ENCODE measurements at places on chromosomes 12 and 14. TPM values are rescaled to one million over a fixed set of nuclear protein-coding genes. Genes with fewer than 3 reads are reported as not detected.

- DNase-seq: no peak
Observed at GRCh38 chr14:64541261-64541971, 875 bp downstream of the HSPA2 start.

DNA sequence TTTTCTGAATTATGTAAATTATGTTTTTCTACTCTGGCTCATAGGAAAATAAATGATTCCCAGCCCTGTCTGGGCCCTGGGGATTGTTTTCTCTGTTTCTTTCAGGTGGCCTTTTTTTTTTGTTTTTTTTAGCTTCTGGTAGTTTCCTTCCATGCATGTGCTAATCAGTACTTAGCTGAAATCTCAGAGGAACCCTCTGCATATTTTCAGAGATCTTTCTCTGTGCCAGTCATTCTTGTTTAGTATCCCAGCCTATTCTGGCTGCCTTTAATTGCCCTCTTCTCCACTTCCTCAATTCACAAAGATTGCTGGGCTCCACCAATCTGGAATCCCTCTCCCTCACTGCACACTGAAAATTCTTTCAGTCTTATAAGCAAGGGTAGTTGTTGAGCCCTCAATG, 46.9 kb downstream of the CNOT2 start:
- DNase-seq: no peak

DNA sequence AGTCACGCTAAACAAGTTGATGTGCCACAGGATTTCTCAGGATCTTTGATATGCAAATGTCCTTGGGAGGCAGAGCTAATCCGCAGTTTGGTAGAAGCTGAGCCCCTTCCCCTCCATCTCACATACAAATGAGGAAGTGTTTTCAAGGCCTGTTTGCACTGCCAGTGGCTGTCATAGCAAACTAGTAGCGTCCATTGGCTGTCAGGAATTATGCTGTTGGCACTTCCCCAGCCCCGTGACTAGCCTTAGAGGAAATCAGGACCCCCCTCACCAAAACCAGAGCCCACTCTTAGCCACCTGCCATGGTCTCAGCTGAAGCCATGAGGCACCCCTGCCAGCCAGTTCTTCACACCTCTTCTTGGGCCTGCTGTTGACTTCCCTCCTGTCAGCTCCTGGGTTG, 253.9 kb downstream of the CACNA1C start:
- no peak for DNase-seq

DNA sequence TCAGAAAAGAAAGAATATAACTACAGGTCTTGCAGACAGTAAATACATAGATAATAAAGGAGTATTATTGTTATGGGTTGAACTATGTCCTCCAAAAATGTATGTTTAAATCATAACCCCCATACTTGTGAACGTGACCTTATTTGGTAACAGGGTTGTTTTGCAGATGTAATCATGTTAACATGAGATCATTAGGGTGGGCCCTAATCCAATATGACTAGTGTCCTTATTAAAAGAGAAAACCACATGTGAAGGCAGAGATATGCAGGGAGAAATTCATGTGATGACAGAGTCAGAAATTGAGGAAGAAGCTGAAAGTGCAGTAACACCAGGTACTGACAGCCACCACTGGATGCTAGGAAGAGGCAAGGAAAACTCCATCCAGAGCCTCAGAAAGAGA, 29.0 kb downstream of the MAGOHB start:
- DNase-seq: no peak

DNA sequence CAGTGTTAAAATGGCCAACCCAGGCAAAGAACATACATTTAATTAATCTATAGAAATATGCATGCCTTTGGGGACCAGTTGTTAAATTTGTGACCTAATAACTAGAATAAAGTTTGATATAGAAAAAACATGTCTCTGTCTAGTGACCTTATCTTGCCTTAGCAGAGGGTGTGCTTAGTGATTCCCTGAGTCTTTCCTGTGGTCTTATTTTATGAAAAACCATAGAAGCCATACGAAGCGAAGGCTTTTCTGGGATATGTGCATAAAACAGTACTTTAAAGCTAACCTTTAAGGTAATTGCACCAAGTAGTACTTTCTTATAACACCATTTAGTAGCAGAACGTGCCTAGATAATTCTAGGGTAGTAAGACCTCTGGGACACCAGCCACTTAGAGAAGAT, 379.4 kb downstream of the ZFP36L1 start:
- no peak for DNase-seq

- DNase-seq: peak; percentile 51
Observed at GRCh38 chr12:1797011-1797901, 23.1 kb upstream of the LRTM2 start.

DNA sequence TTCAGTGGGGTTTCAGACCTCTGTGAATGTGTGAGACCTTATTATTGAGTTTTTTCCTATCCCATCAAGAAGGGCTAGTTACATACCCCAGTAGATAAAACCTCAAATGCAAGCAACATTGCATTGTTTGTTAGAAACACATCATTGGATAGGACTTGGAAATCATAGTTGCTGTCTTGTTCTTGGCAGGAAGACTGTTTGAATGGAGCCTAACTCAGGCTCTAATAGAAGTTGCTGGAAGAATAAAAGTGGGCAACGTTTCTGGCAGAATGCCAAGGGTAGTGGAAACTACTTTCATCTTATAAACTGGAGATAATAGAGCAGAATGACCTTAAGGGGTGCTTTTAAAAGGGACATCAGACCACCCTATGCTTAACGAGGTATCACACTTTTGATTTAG, 9.9 kb upstream of the PTHLH start:
- DNase-seq: no peak

GRCh38 chr14:32635061-32635719, 303.5 kb upstream of the NPAS3 start:
- no peak for DNase-seq

- DNase-seq: no peak
Observed at GRCh38 chr12:94033101-94033500, 115.3 kb upstream of the PLXNC1 start.

GRCh38 chr12:11609045-11609444, 40.4 kb upstream of the ETV6 start:
- no peak for DNase-seq

GRCh38 chr12:48973941-48974673, 2.6 kb upstream of the WNT10B start:
- peak; percentile 68 for DNase-seq

DNA sequence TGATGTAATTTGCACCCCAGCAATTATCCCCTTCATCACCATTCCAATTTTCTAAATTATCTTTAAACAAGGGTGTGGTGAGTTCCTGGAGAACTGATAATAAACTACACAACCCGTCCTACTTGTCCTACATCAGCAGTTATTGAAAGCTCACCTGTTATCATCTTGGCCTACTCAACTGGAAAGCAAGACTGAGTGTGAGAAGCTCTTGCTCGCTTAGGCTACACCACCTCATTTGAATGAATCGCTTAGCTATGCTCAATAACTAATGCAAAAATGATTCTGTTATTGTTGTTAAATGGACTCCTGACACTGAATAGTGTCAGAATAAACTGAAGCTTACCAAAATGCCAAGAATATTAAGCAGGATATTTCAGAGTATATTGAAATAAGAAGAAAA, 115.4 kb upstream of the BTG1 start:
- DNase-seq: no peak

DNA sequence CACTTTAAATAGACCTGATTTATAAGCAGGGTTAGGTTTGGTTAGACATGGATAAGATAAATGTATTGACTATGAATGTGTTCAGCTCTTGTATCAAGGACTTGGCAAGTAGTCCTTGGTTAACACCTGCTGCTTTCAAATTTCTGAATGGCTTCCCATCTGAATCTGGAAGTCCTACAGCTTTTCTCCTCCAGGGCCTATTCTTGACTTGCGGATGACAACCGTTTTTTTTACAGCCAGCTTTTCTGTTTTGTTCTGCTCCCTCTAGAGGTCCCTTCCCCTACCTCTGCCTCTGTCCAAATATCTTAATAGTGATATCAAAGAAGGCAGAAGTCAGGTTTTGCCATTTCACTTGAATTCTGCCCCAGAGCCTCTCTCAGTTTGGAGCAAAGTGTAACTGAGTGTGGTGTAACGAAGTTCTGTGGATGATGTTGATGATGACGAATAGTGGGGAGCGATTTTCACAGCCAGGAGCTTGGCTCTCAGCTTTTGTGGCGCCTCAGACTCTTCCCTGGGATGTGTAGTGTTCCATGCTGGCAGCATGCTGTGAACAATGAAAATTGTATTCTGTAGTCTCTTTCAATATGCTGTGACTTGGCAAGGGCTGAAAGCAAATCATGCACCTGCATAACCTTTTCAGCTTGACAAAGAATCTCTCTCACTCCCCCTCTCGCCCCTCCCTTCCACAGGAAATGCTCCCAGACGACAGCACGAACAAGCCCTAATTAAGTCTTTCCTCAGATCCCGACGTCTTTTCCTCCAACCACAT, 5.0 kb upstream of the SLC4A8 start:
- no peak for DNase-seq

DNA sequence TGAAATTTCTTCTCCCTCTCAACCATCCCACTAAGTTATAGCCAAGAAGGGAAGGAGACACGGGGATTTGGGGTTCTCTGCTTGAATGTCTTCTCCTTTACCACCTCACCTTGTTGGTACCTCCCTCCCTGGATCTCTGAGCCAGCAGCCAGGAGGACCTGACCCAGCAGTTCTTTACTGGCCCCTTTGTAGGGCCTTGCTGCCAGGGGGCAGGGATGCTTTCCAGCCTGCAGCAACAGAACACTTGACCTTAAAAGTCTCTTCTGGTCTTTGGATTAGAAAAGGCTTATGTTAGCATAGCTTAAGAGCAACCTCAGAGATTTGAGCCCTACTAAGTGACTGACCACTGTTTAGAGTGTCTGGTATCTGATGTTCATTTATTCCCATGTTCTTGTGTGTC, 10.4 kb downstream of the MLEC start:
- no peak for DNase-seq

DNA sequence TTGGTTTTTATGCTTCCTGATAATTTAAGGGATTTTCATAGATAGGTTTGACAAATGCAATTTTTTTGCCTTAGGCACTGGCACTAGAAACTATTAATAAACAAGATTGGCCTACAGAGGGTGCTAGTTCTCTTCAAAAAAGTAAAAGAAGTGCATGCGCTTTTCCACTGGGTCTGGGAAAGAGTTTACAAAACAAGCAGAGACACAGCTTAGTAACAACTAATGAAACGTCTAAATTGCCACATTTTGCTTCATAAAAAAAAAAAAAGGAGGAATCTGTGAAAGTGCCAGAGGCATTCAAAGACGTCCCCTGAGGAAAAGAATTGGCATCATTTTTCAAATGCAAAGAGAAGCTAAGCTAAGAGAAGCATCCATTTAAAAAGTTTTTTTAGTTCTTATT, 58.3 kb upstream of the EEA1 start:
- no peak for DNase-seq

DNA sequence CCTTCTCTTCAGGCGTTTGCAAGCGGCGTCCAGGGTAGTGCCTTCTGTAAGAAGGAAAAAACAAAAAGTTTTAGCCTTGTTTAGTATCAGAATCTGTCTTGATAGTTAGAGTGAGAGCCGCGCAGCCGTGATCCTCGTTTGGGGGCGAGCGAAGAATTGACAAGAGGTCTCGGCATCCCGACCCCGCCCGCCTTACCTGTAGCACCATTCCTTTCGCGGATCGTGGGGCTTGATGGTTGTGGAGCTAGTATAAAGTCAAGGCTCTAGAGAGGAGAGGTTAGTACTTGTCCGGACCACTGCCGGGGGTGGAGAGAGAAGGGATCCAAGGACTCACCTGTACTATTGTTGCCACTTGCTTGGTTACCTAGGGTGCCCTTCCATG, 494 bp downstream of the TMTC3 start:
- peak; percentile 21 for DNase-seq

DNA sequence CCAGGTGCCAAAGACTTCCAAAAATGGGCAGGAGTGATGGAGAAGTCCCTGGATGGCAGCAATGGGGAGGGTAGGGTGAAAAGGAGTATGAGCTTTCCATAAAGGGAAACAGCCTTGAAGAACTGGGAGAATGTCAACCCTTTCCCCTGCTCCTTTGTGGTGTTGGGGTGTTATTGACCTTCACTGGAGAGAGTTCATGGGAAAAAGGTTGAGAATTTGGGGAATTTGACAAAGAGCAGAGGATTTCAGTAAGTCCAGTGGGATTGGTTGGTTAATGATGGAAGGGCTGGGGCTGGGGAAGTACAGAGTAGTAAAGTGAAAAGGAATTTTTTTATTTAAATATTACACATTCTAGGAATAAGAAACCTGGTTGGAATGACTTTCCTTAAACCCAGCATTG, 116.6 kb downstream of the ERC1 start:
- no peak for DNase-seq

DNA sequence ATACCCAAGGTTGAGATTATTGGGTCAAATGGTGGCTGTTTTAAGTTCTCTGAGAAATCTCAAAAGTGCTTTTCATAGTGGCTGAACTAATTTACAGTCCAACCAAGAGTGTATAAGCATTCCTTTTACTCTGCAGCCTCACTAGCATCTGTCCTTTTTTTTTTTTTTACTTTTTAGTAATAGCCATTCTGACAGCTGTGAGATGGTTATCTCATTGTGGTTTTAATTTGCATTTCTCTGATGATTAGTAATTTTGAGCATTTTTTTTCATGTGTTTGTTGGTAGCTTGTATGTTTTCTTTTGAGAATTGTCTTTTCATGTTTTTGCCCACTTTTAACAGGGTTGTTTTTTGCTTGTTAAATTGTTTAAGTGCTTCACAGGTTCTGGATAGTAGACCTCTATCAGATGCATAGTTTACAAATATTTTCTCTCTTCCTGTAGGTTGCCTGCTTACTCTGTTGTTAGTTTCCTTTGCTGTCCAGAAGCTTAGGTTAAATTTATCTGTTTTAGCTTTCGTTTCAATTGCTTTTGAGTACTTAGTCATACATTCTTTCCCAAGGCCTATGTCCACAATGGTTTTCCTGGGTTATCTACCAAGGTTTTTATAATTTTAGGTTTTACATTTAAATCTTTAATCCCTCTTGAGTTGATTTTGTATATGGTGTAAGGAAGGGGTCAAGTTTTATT, 881.3 kb upstream of the SEL1L start:
- no peak for DNase-seq

- no peak for DNase-seq
Observed at GRCh38 chr12:6425590-6426531, 18.9 kb upstream of the CD27 start.

GRCh38 chr14:91575469-91576208, 65.5 kb upstream of the PPP4R3A start:
- no peak for DNase-seq

Gene TAS2R13
- 1.9 TPM for total RNA-seq

Gene CLEC9A
- total RNA-seq: not detected

Gene POTEG
- not detected for total RNA-seq

Gene DEGS2
- total RNA-seq: 1.5 TPM

Gene FSCB
- 0.30 TPM for total RNA-seq

Gene KIF21A
- total RNA-seq: 33.9 TPM

Gene BATF
- total RNA-seq: 3.8 TPM

Gene ARHGAP9
- 40.5 TPM for total RNA-seq

Gene PLEK2
- 1.2 TPM for total RNA-seq

Gene HCAR3
- 0.42 TPM for total RNA-seq

Gene KLRK1
- 0.60 TPM for total RNA-seq

Gene FOXM1
- total RNA-seq: 1.2 TPM

Data from tibial nerve (tissue), 4 donors.